CD4-positive, alpha-beta T cell treated with Interleukin-21 for 1 hour (primary cell): ENCODE measurements at places on chromosomes 1 and 21.

- no peak for DNase-seq
Observed at GRCh38 chr21:32994305-32994704, 31.4 kb upstream of the OLIG2 start.

DNA sequence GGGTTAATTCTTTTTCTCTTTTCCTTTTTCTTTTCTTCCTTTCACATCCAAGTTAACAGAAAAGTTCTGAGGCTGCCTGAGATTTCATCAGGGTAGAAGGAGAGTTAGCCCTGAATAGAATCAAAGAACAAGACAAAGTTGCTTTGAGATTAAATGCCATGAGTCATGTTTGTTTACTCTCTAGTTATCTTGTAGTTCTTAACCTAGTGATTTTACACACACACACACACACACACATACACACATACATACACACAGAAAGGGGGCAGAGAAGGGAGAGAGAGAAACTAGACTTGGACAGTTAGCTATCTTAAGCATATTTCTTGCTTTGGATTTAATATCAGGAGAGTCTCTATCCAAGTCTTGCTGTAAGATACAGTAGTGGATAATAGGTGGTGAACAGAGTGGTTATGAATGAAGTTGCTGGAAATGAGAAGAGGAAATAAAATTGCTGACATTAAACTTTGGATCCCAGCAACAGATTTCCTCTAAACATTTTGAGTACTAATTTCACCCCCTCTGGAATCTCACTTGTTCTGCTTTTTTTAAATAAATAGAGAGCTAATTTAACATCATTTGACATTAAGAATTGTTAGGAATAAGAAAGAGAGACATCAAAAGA, 19.9 kb downstream of the PLA2G4A start:
- no peak for DNase-seq

GRCh38 chr1:177355575-177355974, 184.8 kb downstream of the BRINP2 start:
- DNase-seq: no peak

DNA sequence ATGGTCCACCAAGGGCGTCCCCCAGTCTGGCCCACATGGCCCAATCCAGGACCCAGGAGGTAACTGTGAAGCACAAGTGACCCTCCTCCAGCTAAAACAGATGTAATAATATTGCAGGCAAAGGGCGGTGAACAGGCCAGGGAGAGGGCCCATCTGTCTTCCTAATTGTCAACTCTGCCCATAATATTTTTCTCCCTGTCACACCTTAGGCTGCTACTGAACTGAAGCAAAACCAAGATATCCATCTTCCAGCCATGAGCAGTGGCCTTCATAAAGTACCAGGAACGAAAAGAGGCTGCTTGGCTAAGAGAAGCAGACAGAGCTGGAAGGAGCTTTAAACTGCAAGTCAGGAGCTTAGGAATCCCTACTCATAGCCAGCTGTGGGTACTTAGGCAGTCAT, 3.1 kb downstream of the KANK4 start:
- DNase-seq: no peak

DNA sequence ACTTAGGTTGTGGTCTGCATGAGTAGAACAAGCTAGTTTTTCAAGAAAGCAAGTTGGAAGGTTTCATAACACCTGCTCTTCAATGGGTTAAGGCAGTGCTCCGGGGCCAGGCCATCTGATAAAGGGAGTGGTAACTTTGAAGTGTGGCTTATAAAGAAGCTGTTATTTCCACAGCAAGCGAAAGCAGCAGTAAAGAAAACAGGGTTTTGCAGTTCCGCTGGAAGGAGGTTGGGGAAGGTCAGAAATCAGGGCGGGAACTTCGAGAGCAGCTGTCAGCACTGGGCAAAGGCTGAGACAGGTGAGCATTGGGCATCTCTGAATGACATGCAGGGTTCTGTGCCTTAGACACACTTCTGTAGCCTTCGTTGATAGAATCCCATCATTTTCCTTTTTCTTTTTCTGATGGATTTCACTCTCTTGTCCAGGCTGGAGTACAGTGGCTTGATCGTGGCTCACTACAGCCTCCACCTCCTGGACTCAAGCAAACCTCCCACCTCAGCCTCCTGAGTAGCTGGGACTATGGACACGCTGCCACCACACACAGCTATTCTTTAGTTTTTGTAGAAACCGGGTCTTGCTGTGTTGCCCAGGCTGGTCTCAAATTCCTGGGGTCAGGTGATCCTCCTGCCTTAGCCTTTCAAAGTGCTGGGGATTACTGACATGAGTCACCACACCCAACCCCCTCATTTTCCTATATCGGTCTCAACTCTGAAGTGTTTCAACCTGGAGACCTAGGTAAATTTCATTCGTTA, 20.5 kb downstream of the TMEM51 start:
- DNase-seq: no peak

- DNase-seq: no peak
Observed at GRCh38 chr1:70071601-70072000, 133.8 kb downstream of the LRRC40 start.

DNA sequence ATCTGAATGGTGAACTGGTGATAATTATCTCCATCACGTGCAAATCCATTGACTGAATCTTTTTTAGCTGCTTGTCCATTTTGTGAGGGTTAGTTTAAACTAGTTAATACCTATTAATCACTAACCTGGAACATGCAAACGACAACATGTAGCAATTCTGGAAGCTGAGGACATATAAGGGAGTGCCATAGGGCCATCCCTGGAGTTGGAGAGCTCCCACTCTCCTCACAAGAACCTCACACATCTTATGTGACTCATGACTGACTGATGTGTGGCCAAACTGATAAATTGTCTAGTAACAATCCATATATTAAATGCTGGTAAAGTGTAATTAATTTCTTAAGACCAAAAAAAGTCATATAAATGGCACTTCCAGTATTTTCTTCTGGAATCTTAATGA, 62.9 kb upstream of the HOOK1 start:
- DNase-seq: no peak

DNA sequence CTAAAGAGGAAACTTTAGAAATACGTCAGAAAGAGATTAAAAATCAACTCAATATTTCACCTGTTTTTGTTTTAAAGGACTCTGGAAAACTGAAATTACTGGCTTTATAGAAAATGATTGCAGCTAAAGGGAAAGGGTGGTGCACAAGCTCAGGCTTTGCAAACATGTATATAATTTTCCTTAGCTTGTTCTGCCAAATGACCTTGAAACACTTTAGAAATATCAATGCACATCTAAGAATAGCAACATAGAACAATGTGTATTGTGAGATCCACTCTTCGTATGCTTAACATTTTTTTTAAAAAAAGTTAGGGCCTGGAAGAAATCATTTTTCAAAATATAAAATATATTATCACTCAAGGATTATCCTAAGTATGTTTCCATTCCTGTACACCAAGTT, 143.9 kb downstream of the NTPCR start:
- DNase-seq: no peak

DNA sequence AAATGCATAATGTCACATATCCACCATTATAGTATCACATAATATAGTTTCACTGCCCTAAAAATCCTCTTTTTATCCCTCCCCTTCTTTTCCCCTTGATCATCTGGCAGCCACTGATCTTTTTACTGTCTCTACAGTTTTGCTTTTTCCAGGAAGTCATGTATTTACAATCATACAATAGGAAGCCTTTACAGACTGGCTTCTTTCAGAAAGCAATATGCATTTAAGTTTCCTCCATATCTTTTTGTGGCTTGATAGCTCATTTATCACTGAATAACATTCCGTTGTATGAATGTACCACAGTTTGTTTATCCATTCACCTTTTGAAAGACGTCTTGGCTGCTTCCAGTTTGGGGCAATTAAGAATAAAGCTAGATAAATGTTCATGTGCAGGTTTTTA, 14.3 kb upstream of the WDTC1 start:
- DNase-seq: no peak
